ENCODE measurements at places on chromosomes 4 and X.
A peak's percentile ranks its signal among the peaks of the same experiment; 100 is the strongest.

GRCh38 chr4:163273922-163274321, 58.5 kb downstream of the NPY1R start:
- DNase-seq = no peak

DNA sequence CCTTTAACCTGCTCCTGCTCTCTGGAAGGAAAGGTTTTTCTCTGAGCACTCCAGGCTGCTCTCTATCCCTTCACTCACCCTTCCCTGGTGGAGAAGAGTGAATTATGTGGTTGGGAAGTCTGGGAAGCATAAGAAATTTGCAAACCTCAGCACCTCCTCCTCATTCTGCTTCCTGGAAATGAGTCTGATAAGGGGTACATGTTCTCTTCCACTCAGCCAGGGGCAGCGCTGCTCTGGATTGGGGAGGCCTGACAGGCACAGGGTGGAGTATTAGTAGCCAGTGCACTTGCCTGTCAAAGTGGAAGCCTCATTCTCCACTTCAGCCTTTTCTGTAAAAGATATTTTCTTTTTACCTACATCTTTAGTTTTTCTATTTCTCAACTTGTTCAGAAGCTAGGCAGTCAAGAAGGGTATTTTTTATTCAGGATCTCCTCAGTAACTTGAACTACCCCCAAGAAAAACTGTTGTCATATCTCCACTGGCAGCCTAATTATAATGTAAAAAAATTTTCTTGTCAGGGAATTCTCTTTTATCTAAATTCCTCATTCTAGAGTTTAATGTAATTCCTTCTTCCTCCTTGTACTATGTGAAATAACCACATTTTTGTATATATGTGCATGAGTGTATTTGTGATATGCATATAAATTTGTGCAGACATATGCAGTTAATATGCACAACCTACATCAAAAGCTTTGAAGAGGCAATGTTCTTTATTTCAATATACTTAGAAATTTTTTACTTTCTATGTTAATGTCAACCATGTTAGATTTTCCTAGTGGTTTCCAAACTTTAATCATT, 15.3 kb downstream of the ADAMTS3 start:
- no peak for DNase-seq

GRCh38 chrX:129996120-129996519, 13.7 kb downstream of the BCORL1 start:
- DNase-seq = no peak

GRCh38 chrX:20066968-20067708, 49.6 kb downstream of the MAP7D2 start:
- no peak for DNase-seq

GRCh38 chr4:42480717-42481116, 83.4 kb downstream of the SHISA3 start:
- peak; percentile 34 for DNase-seq

DNA sequence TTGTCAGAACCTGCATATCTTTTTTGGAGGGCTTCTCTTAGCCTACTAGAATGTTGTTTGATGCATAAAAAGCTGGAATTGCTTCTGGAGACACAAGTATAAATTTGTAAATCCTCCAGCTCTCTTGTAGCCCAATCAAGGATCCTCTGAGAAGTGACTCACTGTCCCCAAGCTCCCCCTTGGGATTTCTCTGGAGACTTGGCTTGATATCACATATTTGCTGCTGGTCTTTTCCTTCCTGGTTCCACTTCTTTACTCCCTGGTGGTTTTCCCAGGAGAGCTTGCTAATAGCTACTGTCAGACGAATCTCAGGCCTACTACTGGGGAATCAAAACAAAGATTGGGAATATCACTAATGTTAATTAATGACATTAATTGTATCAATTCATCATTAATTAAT, 173.1 kb downstream of the STK32B start:
- no peak for DNase-seq

- no peak for DNase-seq
Measured at GRCh38 chr4:13162886-13163285, 321.3 kb downstream of the RAB28 start.

GRCh38 chrX:124917011-124917410, 402.7 kb upstream of the TEX13C start:
- DNase-seq = no peak

- DNase-seq = no peak
Measured at GRCh38 chrX:107603429-107604159, 24.7 kb upstream of the PRPS1 start.

- no peak for DNase-seq
Measured at GRCh38 chr4:36000941-36001557, 243.3 kb downstream of the ARAP2 start.

DNA sequence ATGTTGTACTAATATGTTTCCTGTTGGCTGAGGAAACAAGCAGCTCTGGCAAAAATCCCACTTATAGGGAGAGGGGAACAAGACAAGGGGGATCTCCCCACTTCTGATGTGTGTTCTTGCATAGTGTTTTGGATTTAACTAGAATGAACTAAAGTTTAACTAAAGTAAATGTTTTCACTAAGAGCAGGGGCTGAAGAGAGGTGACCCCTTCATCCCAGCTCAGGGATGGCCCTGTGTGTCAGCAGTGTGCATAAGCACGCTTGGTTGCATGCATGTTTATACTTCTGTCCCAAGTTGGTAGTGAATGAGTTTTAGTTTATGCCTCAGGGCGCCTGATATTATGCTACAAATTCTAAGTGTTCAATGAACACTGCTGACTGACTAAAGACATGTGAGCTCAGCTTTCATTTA, 169.4 kb downstream of the MGST2 start:
- DNase-seq = no peak

DNA sequence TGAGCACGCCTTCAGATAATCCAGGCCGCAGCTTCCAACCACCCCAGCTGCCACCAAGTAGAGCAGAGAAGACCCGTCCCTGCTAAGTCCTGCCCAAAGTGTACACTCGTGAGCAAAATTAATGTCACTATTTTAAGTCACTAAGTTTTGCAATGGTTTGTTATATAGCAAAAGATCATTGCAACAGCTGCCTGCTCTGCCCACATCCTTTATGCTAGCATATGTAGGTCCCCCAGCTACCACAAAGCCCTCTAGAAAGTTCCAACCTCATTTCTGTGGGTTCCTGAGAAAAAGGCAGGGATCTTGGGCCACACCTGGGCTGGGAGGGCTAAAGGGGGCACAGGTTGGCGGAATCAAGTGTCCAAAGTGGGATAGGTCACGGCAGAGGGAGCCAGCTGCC, 346.9 kb downstream of the BCOR start:
- DNase-seq = no peak

GRCh38 chr4:34790131-34790530, 1454.2 kb downstream of the ARAP2 start:
- no peak for DNase-seq
